Effector CD8-positive, alpha-beta T cell (primary cell): ENCODE measurements at places on chromosomes 6 and 20.

DNA sequence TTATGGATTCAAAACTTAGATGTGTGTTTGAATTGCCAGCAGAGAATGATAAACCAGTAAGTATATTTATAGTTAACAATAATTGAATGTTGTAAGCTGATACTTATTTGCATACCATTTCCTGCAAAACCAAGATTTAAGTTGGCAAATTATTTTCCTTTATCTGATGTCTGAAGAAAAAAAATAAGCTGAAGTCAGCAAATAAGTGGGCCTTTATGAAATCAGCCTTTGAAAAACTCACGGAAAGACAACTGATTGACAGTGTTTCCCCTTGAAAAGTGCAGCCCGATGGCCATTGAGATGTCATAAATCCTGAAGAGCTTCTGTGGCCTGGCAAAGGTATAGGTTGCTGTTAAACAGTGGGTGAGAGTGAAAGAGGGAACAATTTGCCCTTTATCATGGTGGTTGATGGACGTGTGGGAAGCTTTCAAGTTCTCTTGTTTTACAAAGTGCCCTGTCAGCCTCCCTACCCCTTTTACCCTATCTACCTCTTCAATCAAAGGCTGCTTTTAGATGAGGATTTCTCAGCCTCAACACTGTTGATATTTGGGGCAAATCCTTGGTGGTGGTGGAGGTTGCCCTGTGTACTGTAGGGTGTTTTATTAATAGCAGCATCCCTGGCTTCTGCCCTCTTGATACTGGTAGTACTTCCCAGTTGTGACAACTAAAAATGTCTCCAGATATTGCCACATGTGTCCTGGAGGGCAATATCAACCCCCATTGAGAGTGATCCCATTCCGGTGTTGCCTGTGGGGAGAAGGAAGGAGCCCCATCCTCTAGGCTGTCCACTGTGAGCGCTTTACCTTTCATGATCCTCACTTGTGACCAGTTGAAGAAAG lies 50.2 kb downstream of the VAPB start:
- no peak for DNase-seq

- DNase-seq = no peak
Observed at GRCh38 chr20:8534368-8535160, 402.5 kb downstream of the PLCB1 start.

GRCh38 chr20:57398231-57398821 lies 7.1 kb downstream of the RBM38 start:
- DNase-seq = peak; percentile 83

GRCh38 chr6:7016226-7016625 lies 91.5 kb upstream of the RREB1 start:
- DNase-seq = no peak

- no peak for DNase-seq
Observed at GRCh38 chr6:113732384-113732966, 124.7 kb upstream of the MARCKS start.

DNA sequence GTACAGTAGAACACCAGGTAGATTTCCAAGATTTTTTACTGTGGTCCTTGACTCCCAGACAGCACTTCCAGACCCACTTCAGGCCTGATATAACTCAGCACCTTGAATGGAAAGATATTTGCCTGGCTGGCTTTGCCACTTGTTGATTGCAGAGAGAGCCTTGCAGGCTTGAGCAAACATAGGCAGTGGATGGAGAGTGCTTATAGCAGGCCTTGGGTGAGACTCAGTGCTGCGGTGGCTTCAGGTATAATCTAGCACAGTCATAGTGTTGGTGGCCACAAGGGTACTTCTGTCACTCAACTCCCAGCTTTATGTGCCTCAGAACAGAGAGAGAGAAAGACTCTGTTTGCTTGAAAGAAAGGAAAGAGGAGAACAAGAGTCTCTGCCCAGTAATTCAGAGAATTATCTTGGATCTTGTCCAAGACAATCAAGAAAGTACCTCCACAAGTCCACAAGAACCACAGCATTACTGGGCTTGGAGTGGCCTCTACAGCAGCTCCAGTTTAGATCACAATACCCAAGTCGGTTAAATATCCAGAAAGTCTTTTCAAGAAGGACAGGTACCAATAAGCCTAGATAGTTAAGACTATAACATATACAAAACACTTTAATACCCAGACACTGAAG lies 70.5 kb upstream of the FKBP1C start:
- DNase-seq = no peak
